ENCODE measurements at places on chromosomes 16 and 17. TPM values are rescaled to one million over a fixed set of nuclear protein-coding genes. Genes with fewer than 3 reads are reported as not detected.

PRR35 gene
- polyA plus RNA-seq: not detected

ZNF213 gene
- polyA plus RNA-seq: 0.78 TPM

TERB1 gene
- polyA plus RNA-seq: 0.05 TPM

DNA sequence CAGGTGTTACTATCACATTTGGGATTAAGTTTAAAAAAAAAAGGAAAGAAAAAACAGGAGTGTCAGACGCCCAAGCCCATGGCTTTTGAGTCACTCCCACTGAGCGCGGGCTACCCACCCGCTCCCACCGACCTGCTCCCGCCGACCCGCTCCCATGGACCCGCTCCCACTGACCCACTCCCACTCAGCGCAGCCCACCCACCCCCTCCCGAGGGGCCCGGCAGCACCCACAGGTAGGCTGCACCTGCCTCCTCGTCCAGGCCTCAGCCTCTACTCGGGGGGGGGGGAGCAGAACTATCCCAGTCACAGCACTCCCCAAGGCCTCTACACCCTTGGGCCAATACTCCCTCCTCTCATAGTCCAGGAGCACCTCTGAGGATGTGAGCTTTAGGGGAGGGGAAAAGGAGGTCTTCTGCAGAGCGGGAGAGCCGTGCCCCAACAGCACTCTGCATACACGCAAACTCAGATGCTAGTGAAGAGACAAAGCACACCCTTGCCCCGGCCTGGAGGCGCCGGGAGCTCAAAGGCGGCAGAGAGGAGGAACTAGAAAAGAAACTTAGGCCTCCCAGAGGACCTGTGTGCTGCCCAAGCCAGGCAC lies 2.9 kb downstream of the CLUH start:
- no peak for DNase-seq

DNA sequence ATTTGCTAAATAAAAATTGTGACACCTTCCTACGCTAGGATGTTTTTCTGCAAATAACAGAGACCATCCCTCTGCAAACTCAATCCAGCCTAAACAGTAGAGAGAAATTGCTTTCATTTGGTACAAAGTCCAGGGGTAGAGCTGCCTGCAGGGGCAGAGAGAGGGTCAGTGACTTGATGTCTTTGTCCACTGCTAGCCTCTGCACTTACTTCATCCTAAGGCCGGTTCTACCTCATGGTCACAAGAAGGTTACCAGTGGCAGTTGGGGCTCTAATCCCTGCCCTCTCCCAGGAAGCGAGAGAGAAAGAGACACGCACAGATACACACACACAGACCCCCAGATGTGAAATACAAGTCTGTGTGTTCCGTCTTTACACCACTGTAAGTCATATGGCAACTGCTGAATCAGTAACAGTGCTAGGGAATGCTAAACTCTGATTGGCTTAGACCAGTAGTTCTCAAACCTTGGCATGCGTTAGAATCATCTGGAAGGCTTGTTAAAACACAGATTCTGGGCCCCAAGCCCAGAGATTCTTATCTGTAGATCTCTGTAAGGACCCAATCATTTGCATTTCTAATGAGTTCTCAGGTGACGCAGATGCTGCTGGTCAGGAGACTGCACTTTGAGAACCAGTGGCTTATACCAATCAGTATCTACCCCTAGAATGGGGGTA lies 13.1 kb upstream of the LPCAT2 start:
- peak; percentile 77 for DNase-seq

Measured in mammary epithelial cell (primary cell).